ENCODE measurements at places on chromosomes 1 and 21.

DNA sequence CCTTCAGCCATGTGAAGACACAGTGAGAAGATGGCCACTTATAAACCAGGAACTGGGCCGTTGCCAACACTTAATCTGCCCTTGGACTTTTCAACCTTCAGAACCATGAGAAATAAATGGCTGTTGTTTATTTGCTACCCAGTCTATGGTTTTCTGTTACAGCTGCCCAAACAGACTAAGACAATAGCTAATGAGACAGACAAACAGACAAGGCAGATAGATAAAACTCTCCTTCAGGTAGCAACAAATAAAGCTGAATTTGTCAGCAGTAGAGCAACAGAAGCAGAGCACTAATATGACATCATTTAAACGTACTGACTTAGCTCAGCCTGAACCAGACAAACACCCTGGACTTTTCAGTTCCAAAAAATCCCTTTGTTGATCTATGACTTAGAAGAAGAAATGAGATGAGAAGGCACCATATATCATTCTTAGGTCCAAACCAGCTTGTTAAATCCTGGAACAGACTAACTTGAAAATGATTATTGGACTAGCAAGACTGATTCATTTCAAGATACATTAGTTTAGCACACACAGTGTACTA, 27.0 kb downstream of the ZZZ3 start:
- DNase-seq, result no peak

GRCh38 chr1:212917858-212918257, 32.5 kb upstream of the VASH2 start:
- no peak for DNase-seq

DNA sequence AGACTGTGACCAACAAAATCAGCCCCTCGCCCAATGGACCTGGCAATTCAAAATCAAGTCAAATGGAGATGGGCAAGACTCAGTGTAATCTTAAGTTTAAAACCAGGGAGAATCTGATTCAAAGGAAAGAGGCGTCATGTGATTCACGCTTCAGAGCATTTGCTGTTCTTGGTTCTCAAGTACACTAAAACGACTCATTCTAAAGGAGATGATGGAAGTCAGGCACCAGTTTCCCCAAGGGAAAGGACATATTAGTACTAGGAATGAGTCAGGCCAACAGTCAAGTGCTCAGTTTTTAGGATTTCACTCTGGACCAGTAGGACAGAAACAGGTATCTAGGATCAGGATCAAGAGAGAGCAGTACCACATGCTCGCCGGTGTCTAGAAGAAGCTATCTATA, 429.6 kb downstream of the PLPP3 start:
- DNase-seq, result no peak

DNA sequence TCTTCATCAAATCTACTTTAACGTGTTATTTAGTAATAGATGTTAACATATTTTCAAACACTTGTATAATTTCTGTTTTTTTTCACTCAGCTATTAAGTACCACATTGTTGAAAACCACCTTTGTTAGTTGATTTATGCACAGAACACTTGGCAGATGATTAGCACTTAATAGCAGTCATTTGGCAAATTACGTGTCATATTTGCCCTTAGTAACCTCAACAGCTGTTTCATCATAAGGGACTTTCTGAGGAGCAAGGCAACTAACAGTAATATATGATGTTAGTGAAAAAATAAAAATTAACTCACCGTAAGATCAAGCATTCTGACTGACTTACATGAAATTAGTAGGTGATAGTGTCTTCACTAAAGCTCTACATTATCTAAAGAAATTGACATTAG, 186.4 kb downstream of the HMCN1 start:
- DNase-seq, result no peak

DNA sequence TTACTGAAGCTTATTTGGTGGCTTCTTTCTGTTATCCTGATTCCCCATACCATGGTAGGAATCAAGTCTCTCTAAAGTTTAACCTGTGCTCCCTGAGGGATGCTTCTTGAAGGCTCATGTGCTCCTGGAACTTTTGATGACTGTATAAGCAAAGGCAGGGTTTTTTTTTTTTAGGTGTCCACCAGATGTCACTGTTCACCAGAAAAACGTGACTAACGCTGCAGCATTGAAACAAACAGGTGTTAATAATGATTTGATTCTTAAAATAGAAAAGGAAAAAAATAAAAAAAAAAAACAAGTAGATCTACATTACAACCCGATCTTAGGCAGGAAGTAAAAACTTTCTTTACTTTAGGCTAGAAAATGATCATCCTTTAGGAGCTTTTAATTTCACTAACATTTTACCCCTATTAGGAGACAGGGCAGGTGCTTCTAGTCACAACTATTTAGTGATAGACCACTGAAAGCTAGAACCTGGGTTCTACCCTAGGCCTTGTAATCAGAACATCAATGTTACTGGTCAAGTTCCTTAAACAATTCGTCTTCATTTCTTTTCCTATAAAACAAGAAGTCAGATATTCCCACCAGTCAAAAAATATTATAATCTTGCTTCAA, 223.0 kb downstream of the PLA2G4A start:
- peak; percentile 64 for DNase-seq

DNA sequence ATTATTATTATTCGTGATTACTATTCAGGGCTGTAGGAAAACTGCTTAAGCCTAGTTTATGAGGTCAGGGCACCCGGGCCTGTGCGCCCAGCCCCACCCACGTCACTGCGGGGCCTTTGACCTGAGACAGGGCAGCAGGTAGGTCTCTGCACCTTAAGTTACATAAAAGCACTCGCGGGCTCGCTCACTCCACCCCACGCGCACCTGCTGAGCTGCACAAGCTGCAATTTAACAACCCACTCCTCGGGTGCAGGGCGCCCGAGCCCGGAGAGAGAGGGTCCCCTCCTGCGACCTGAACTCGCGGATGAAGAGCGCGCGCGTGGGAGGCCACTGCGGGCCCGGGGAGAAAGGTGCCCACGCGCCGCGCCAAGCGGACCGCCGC, 477 bp downstream of the ICMT start:
- DNase-seq, result no peak

- DNase-seq, result no peak
These were observed 26.8 kb upstream of the ZNF697 start for GRCh38 chr1:119674835-119675289.

- no peak for DNase-seq
These were observed at the start of gene CD2 for GRCh38 chr1:116754198-116754977. Gene CD2, plus strand, starts transcription at chr1:116754430. Its CDS starts 63 bp downstream, at chr1:116754493.

- no peak for DNase-seq
These were observed 53.3 kb downstream of the PTGFR start for GRCh38 chr1:78543941-78544643.

DNA sequence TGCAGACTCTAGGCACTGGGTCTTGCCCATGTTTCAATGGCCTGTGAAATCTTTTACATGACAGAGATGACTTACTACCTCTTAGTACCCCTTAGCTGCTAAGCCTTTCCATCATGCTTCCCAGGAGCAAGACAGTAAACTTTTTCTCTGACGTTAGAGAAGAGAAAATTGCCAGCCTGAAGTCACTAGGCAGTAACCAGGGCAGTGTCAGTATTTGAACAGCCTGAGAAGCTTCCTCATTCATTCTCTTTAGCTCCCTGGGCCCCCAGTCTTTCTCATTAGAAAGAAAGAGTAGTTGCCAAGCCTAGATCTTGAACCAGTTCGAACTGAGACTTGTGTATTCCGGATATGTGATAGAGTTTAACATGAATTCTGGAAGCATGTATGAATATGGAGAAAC, 99.2 kb downstream of the ERG start:
- DNase-seq, result no peak

DNA sequence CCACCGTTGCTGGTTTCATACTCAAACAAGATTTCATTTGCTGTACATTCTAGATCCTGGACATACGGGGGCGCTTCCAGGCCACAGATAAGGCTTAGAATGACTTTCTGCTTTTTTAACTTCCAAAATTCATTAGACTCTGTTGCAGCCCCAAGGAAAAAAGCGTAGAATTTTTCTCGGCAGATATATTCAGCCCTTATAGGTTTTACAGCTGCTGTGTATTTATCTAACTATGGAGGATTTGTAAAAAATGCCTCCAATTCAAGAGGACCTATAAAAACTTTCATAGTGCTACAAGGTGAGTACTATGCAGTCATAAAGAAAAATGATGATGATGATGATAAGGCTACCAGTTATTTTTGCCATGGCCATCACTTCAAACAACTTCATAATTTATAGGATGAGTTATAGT, 51.6 kb downstream of the SLC30A10 start:
- DNase-seq, result no peak

DNA sequence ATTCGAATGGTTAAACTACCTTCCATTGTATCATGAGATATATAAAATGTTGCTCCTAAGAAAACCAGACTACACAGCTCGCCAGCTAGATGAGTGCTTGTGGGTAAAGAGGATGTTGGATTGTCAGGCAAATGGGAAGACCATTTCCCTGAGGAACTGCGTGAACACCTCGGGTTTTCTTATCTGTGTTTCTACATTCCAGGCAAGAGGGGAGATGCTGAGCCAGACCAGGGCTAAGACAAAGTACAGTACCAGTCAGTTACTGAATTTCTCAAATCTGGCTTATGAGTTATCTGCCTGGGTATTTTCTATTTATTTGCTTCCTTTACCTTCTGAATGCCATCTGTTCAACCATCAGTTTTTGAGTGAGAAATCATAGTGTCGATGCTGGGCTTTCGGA, 170.8 kb downstream of the PLA2G4A start:
- no peak for DNase-seq

DNA sequence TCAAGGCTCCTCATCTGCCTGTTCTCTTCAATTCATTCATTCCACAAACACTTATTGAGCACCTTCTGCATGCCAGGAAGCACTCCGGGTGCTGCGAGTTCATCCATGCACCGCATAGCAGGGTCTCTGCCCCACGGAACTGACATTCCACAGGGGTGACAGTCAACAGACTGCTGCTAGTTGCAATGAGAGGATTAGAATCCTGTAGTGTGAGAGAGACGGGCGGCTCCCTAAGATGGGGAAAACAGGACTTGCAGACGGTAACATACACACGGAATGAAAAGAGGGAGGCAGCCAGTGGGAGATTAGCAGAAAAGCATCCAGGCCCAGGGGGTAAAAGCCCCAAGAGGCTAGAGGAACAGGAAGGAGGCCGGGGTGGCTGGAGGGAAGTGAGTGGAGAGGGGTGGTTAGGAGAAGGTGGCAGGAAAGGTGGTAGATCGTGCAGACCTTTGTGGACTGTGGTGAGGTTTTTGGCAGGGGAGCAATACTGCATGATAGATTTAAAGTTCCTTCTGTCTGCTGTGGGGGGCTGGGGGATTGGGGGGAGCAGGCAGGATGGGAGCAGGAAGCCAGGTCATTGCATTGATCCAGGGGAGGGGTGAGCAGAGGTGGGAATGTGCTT, 6.6 kb downstream of the TNFRSF8 start:
- no peak for DNase-seq

DNA sequence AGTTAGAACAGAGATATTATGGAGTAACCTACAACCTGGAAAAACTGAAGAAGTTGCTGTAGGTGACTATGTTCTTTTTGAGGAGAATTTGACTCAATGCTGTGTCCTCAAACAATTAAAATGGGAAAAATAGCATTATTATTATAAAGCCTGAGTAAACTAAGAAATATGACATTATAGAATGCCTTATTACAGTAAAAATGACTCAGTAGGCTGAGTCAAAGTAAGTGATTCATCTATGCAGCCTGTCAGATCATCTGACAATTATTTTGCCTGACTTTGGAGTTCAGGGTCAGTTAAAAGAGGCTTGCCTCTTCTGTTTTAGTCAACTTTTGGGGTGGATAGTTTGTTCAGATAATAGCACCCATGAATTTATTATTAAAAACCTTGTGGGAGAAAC, 150.8 kb upstream of the PTGFR start:
- no peak for DNase-seq

Measured in lung (tissue), 17 donors.